ENCODE measurements at places on chromosomes 4 and X.

- no peak for DNase-seq
These were observed 79.4 kb upstream of the FHL1 start for GRCh38 chrX:136067966-136068365.

DNA sequence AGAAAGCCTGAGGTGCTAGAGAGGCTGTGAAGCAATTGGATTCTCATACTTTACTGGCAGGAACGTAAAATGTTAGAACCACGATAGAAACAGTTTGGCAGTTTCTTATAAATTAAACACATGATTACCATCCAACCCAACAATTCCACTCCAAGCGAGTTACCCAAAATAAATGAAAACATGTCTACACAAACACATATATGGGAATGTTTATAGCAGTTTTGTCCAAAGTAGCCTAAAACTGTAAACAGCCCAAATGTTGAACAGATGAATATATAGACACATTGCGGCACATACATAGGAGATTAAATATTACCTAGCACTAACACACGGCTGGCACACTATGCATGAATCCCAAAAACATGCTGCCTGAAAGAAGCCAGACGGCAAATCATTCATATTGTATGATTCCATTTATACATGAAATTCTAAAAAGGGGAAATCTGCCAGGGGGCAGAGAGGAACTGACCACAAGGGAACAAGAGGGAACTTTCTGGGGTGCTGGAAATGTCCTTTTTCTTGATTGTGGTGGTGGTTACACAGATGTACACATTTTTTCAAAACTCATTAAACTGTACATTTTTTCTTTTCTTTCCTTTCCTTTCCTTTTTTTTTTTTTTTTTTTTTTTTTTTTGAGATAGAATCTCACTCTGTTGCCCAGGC is 50.4 kb upstream of the SLC25A4 start:
- no peak for DNase-seq

- DNase-seq = no peak
These were observed 13.6 kb upstream of the KIT start for GRCh38 chr4:54643958-54644751.

DNA sequence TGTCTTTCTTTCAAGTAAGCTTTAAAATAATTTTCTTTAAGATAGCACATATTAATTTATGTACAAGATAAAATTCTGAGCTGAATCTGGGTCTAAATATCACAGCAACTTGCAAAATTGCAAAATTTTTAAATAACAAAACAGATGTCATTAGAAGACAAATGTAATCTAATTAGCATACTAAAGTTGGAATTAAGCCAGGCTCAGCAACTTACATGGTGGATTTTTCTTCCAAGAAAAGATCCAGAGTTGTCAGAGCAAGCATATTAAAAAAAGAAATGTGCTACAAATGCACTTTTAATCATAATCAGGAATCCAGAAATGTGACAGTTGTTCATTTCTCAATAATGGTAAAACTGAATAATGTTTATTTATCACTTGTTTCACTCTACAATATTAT is 906.9 kb upstream of the INTU start:
- DNase-seq = no peak

GRCh38 chrX:127708155-127708554 is 344.0 kb downstream of the ACTRT1 start:
- no peak for DNase-seq

- DNase-seq = no peak
These were observed 252.1 kb upstream of the ADGRL3 start for GRCh38 chr4:60948008-60948407.

GRCh38 chr4:3361406-3361805 is 68.6 kb downstream of the RGS12 start:
- no peak for DNase-seq

DNA sequence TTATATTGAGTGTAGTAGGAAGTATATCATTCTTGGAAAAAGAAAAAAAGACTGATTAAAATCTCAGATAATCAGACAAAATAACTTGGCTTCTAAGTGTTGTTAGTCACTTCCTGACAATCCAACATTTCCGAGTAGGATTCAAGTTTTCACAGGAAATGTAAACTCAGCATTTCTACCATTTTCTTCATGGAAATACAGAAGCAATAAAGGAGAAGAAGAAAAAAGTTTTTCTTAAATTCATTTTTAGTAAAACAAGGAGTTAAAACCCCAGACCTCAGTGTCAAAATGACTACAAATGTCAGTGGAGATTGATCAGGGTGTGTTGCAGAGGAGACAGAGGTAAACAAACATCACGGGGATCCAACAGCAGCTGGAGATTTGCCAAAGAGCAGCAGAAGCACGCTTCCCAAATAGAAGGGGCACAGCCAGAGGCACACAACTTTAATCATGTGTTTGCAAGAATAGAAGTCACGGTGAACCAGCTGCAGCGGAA is 129.3 kb upstream of the FAM9B start:
- DNase-seq = no peak

DNA sequence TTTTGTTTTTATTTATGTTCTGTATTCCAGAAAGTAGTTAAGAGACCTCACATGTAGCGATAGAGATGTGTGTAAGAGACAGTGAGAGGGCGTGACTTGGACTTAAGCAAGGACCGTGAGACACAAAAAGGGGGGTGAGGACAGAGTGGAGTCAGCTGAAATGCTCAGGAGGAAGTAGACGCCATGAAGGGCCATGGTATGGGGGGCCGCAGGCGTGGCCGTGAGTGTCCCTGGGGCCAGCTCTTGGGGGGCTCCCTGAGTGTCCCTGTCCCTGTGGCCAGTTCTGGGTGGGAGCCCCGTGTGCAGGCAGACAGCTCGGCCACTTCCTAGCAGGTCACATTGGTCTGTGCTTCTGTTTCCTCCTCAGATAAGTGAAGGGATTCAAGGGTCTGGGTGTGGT is 23.0 kb upstream of the MSANTD1 start:
- DNase-seq = no peak

- DNase-seq = no peak
These were observed 590.8 kb downstream of the SPRY1 start for GRCh38 chr4:123987408-123987807.

DNA sequence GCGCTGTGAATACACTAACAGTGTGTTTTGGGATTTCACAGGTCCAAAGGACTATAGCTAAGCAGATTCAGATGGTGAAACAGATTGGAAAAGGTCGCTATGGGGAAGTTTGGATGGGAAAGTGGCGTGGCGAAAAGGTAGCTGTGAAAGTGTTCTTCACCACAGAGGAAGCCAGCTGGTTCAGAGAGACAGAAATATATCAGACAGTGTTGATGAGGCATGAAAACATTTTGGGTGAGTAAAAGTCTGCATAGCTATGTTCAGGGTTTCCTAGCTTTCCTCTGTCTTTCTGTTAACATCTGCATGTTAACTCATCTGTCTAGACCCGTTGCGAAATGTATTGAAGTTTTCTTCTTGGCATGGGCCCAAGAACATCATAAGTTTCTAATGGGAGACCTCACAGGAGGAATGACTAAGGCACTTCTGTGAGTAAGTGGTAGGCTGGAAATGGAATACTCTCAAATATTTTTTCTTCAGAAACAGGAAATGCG is 372.1 kb downstream of the BMPR1B start:
- DNase-seq = peak; percentile 47

GRCh38 chr4:96459105-96459504 is 619.2 kb downstream of the PDHA2 start:
- DNase-seq = no peak

Data from thoracic aorta (tissue), 2 donors.